ENCODE measurements at places on chromosomes 6 and 20. TPM values are rescaled to one million over a fixed set of nuclear protein-coding genes. Genes with fewer than 3 reads are reported as not detected.

CD40 gene
- total RNA-seq = 10.9 TPM

CENPB gene
- total RNA-seq = 97.8 TPM

PDYN gene
- not detected for total RNA-seq

DBNDD2 gene
- 9.7 TPM for total RNA-seq

HTR1B gene
- 6.1 TPM for total RNA-seq

OTOR gene
- not detected for total RNA-seq

BPIFA1 gene
- total RNA-seq = not detected

BFSP1 gene
- 8.7 TPM for total RNA-seq

TREML2 gene
- not detected for total RNA-seq

HS3ST5 gene
- total RNA-seq = not detected

F13A1 gene
- not detected for total RNA-seq

HLA-DQA2 gene
- total RNA-seq = not detected

CFB gene
- 3.9 TPM for total RNA-seq

MYH7B gene
- not detected for total RNA-seq

PRIM2 gene
- total RNA-seq = 21.7 TPM

PPP1R14C gene
- total RNA-seq = not detected

HLA-DRA gene
- not detected for total RNA-seq

All from mammary microvascular endothelial cell (primary cell).